ENCODE measurements at places on chromosomes 1 and 21. TPM values are rescaled to one million over a fixed set of nuclear protein-coding genes. Genes with fewer than 3 reads are reported as not detected.

Gene ATP5PO
- total RNA-seq = 271 TPM

Gene L1TD1
- not detected for total RNA-seq

Gene CD101
- total RNA-seq = 0.51 TPM

Gene S100A3
- 2.6 TPM for total RNA-seq

Gene SZT2
- total RNA-seq = 62.7 TPM

Gene COL9A2
- 0.65 TPM for total RNA-seq

Measured in subcutaneous adipose tissue (tissue), 4 donors.